CD4-positive, alpha-beta T cell (primary cell): ENCODE measurements at places on chromosomes 11 and 22.

DNA sequence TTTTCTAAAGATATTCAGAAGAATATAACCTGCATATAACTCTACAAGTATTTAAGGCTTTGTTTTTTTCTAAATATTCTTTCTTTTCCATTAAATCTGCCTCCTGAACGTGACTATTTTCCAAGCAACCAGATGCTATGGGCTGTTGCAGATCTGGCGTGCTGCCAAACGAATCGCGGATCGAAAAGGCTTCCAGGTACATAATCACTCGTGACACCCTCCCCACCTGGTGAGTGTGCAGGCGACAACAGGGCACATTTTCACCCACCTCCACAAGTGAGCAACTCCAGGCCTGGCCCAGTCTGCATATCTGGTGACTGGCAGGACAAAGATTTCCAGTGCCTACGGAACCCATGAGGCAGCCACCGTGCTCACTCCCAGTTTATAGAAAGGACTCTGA is 660.1 kb downstream of the OPCML start:
- DNase-seq, result no peak

DNA sequence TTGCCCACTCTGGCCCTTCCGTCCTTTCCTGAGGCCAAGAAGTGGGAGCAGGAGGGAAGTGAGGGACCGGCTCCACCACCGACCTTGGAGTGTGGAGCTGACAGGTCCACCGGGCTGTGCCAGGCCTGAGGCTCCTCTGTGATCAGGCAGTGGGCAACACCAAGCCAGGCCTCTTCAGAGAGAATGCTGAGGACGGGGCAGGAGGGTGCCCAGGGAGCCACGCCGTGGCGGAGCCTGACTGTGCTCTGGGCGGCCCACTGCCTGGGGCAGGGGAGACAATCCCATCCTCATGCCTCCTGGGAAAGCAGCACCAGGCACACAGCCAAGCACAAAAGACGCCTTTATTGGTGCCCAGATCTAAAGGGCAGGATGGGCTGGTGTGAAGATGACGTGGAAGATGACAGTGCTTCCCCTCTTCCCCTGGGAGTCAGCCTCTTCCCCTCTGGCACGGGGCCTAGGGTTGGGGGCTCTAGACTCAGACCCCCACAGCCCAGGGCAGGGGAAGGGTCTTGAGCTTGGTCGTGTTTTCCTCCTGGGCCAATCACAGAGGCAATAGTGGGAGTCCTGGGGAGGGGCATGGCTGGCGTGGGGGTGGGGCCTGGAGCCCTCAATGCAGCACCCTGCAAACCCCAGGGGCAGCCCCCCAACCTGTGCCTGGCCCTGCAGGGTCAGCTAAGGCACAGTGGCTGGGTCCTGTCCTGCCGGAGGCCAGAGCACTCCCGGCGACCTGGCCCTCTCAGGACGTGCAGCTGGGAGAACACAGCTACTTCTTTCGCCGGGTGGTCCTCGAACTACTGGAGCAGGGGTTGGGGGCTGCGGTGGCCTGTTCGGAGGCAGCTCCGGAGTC is 4.7 kb downstream of the LMF2 start:
- no peak for DNase-seq

DNA sequence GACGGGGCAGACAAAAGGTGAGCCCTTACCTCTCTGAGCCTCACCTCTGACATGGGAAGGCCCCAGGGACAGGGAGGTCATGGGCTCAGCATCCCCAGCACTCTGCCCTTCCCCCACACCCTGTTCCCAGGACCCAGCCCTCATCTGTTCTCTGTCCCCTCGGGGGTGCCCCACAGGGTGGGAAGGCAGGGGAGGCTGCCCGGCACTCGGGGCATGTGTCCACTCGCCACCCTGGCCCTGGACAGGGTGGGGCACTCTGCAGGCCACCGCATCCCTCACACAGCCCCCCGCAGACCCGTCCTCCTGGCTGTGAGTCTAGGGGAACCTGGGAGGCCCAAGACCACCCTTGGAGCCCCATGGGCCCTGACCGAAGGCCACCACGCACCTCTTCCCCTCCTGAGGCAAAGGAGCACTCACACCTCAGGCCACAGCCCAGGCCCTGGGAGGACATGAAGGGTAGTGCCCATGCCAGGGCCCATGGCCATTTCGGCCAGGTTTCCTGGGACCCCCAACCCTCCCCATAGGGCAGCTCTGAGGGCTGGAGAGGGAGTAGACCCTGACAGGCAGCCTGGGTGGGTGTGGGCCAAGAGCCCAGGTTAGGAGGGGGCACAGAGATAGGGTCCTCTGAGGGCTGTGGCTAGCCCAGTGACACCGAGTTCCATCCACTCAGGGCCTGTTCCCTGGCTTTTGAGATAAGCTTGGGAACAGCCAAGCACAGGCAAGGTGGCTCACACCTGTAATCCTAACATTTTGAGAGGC is 193.1 kb downstream of the IGLL1 start:
- no peak for DNase-seq

DNA sequence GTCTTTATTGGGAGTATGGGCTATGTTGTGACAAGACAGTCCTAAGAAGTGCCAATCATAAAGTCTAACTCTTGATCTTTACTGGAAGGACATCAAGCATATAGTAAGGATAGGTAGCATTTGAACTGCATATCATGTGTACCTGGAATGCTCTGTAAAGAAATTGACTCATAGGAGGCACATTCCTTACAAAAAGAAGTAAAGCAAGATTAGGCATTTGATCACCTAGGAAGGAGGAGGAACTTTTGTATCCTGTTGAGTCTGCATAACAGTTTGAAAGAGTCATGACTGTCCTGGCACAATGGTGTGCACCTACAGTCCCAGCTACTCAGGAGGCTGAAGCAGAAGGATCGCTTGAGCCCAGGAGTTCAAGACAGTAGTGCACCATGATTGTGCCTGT is 42.2 kb upstream of the DNAJB7 start:
- DNase-seq, result no peak

DNA sequence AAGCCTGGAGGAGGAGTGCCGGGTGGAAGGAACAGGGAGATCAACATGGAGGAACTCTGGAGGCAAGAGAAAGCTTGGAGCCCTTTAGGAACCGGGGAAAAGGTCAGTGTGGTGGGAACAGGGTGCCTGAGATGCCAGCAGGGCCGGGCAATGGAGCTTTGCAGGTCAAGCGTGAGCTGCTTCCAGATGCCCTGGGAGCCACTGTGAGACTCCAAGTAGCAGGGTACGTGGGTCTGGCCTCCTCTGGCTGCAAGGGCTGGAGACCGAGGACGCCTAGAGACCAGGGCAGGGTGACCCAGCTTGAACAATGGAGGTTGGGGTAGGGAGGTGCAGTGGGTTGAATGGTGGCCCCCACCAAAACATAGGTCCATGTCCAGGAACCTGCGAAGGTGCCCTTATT is 15.6 kb upstream of the EMID1 start:
- no peak for DNase-seq

DNA sequence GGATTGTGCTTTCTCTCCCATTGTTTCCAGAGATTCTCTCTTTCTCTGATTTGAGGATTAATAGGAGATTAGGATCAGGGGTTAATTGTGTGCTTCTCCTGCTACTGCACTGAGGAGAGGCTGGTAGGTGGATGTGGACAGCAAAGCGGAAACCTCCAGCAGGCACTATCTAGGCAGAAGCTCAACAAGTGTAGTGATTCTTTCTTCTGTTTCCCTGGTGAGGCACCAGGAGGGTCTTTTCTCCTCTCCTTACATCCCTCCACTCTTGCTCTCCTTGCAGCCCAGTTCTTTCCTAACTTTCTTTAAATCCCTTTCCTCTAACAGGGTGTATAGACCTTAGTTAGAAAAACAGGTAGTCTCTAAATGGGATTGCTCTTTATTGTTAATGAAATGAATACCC is 1.9 kb upstream of the ZBTB16 start:
- no peak for DNase-seq

GRCh38 chr11:72613977-72614376 is 60.2 kb downstream of the PDE2A start:
- no peak for DNase-seq

DNA sequence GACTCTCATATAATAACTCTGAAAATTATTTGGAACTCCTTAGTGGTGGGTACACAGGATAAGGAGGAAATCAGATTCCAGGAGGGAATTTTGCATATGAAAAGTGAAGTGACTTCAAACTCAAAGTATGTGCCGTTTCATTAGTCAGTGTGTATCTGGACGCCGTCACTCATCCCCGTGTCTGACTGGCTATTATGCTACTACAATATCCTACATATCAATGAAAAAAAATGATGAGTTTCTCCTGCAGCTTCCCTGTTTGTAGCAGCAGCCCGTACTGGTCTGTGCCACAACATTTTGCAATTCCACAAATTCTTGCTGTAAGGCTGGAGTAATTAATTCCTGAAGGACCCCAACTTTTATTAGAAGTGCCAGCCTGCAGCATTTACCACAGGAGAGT is 16.5 kb downstream of the WT1 start:
- no peak for DNase-seq

DNA sequence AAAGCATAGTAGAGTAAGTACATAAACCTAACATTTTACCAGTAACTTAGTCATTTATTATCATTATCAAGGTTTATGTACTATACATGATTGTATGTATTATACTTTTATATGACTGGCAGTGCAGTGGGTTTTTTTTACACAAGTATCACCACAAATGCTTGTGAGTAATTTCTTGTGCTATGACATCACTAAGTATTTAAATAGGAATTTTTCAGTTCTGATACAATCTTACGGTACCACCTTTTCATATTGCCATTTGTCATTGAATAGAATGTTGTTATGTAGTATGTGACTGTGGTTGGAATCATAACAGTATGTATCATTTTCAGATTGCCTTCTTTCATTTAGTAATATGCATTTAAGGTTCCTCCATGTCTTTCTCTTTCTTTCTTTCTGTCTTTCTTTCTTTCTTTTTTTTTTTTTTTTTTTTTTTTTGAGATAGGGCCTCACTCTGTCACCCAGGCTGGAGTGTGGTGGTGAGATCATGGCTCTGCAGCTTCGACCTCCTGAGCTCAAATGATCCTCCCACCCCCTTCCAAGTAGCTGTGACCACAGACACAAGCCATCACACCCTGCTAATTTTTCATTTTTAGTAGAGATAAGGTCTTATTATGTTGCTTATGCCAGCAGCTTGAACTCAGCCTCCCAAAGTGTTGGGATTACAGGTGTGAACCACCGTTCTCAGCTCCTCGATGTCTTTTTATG is 18.6 kb downstream of the ATM start:
- DNase-seq, result no peak

DNA sequence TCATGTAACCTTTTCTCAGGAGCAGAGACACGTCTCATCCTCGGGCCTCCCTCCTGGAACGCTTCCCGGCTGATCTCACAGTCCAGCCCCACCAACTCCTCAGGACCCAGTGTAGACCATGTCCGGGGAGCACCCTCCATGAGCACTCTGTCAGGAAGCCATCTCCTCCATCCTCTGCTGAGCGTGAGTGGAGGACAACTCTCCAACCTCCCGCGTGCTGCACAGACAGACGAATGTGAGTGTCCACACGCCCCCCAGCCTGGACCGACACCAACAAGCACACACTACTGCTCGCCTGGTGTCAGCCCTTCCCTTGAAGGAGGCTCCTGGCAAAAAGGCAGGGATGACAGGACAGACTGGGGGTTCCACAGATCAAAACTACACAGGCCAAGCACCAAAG is 86.6 kb downstream of the SHANK2 start:
- DNase-seq, result no peak

- DNase-seq, result peak; percentile 46
These were observed 626 bp upstream of the TBX10 start for GRCh38 chr11:67640021-67640757.

DNA sequence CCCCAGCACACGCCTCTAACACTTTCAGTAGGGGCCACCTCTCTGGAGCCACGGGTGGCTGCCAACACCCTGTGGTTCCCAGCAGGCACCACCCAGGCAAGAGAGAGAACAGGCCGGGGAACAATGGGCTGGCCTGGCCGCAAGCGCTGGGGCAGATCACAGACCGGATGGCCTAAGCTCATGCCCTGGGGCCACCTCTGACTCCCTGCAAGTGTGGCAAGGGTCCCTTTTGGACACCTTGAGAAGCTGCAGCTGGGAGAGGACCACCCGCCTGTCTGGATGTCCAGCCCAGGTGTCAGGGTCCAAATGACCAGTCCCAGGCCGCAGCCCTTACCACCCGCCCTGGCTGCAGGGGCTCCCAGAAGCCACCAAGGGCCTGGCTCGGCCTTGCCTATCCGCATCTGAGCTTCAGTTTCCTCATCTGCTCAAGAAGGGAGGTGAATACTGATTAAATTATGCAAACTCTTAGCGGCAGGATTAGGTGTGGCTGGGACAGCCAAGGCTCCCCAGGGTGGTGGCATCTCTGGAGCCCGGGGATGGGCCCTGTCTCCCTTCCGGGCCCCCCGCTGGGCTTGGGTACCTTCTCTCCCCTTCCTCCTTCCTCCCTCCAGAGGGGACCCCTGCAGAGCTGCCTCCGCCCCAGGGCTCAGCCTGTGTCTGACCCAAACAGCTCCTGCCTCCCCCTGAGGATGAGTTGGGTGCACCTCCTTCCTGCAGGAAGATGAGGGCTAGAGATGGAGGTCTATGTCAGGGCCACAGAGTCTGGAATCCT is 785 bp upstream of the SUSD2 start:
- no peak for DNase-seq
